IPS-NIHi11 (cell line): ENCODE measurements at places on chromosomes 1 and 21.
A peak's percentile ranks its signal among the peaks of the same experiment; 100 is the strongest.

GRCh38 chr1:34781844-34782391 is 904 bp downstream of the GJB3 start:
- DNase-seq: peak; percentile 59

DNA sequence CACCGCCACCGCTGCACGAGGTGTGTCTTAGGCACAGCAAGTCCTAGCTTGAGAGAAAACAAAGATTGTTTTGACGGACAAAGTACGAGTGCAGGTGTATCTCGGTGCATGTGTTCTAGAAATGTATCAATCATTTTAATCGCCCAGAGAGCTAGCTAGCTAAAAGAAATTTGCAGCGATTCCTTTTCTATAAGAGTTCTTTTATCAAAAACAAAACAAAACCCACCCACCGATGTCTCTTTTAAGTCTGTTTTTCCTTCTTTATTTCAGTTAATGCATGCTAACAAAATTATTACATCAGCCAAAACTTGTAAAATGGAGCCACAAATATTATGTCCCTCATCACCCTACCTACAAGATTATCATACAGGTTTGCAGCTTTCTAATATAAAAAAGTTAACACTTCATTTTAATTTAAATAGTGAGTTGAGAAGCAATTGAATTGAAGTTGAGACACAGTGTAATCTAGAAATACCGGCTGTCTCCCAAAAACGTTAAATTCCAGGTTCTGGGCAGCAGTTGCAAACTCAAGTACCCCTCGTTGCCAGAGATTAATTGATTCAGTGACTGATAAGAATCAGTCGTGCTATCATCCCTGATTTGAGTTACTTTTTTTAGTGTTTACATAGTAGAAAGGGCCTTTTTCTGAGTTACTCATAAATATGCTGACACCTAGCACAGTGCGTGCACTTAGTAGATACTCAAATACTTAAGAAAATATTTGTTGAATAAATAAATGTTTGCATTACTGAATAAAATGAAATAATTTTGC is 1.5 kb upstream of the SYDE2 start:
- no peak for DNase-seq

DNA sequence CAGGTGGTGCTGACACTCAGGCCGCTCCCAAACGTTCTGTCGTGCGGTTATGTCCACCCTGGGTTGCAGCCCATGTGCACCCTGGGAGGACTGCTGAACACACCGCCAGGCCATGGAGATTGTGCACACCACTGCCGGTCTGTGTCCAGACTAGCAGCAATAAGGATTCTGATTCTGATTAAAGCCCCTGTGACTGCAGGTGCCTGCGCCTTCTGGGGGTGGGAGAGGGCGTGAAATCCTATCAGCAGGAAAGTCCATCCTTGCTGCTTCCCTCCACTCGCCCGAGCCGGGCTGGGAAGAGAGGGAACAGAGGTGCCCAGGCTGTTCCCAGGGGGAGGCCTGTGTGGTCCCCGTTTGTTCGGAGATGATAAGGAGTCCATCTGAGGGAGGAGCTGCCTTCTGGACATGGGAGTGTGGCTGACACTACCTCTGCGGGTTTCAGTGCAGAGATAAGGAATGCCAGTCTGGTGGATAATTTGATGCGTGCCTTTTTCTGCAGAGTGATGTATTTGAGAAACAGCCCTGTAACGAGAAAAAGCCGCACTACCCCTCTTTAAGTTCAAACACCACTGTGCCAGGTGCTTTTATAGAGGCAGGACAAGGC is 41.2 kb downstream of the BACE2 start:
- DNase-seq: no peak

- no peak for DNase-seq
Observed at GRCh38 chr1:246095443-246095842, 411.6 kb downstream of the SMYD3 start.

GRCh38 chr1:46180082-46180616 is 3.9 kb upstream of the P3R3URF start:
- peak; percentile 66 for DNase-seq

DNA sequence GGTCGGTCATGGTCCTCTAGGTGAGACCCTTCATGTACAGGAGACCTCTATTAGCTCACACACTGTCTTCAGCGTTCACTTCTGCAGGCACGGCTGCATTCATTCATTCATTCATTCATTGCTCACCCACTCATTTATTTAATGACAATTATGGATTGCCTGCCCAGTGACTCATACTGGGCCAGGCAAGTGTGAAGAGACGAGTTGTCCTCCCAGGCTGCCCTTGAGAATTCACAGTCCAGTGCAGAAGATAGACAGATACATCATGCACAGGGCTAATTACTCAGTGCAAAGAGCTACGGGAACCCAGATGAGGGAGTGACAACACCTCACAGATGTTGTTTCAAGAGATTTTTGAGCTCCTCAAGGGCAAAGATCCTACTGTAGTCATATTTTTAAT is 248.4 kb downstream of the TNR start:
- no peak for DNase-seq

DNA sequence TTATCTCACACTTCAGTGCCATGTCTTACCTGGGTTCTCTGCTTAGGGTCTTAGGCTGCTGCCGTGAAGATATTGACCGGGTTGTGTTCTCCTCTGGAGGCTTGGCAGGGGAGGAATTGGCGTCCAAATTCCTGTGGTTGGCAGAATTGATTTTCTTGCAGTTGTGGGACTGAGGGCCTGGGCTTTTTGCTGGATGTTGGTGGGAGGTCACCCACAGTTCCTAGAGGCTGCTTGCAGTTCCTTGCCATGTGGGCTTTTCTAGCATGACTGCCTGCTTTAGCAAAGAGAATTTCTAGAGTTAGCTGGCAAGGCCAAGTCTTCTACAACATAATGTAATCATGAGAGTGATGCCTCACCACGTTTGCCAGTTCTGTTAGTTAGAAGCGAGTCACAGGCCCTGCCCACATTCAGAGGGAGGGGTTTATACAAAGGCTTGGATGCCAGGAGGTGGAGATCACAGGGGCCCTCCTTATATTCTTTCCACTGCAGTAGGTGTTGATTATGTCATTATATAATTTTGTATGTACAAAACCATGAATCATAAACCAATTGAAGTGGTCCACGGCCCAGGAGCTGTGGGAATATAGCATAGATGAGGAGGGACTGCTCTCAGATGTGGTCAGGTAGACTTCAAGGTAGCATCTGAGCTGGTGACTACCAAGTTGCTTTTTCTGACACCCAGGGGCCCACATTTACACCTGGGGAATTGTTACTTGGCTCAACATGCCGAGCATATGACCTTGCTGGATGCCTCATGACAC is 6.6 kb downstream of the UBL4B start:
- no peak for DNase-seq

DNA sequence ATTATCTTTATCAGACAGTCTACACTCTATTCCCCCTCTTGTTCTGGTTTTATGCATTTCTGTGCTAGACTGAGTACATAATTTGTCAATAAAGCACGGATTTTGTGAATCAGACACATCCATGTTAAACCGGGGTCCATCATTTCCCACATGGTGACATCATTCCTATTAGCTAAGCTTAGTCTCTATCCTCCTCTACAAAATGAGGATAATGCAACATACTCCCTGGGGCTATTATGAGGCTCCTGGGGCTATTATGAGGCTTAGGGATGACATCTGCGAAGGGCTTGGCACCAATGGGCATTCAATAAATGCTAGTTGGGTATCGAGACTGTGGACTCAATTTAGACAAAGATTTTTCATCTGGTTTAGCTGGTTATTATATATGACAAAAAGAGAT is 25.1 kb upstream of the APP start:
- DNase-seq: no peak

DNA sequence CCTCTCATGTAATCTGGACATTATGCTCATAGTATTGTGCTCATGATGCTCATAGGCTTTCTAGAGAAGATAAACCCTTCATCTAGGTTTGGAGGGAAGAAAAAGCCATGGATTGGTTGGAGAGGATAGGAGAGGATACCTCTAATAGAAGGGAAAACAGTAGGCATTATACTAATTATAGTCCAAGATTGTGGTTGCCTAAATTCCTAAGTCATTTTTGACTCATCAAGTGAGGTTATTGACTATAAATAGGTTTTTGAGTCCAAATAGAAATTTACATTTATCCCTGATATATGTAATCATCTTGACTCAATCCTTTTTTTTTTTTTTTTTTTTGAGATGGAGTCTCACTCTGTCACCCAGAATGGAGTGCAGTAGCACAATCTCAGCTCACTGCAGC is 5.0 kb downstream of the SYT11 start:
- DNase-seq: no peak

DNA sequence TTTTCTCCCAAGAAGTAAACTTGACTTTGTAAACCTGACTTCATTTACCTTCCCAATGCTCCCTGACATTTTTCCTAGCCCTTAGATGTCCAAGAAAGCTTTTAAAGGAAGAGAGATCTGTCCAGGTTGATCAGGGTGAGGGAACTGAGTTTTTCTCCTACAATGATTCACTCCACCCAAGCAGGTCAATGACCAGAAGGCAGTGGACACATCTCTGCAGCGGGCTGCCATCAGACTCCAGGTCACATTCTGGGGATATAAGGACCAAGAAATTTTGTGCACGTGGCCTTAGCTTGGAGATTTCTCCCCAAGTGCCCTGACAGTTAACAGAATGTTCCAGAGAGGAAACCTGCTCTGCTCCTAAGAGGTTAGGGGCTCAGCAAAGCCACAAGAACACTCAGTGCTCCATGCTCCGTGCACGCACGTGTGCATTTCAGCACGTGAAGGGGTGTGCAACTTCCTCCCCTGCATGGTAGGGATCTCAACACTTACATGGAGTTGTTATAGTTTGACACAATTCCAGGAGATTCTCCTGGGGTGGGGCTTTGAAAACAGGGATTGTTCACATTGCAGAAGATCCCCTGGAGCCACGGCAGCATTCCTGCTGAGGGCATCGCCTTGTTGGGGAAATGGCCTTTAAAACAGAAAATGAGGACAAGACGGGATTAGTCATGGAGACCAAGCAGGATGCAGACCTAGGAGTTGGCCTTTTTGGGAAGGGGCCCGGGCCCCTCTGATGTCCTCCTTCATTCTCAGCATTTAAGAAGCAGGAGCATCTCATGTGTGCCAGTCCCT is 9.8 kb downstream of the ABCA4 start:
- no peak for DNase-seq

DNA sequence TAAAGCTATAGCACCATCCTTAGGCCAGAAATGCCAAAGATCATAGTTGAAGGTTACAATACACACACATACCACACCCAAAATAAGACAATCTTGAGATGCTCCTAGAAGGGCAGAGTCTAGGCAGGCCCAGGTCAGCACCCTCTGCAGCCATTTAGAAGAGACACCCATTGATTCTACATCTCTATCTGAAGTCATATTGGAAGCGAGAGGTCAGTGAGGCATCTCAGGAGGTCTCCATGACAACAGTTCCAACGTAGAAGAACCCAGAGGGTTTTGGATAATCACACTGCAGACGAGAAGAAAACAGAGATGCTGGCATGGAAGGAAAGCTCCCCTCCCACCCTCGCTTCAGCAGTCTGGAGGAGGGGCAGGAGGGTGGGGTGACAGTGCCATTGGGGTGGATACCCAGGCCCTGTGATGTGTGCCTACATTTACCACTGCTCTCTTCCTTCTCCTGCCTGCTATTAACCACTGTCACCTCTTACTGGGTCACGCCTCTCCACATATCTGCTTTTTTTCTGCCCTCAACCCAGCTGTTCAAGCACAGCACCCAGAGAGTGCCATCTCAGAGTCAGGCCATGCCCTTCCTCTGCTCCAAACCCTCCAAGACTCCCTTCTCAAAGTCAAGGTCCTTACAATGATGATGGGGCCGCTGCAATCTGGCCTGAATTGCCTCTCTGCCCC is 6.2 kb downstream of the TMCO4 start:
- no peak for DNase-seq

DNA sequence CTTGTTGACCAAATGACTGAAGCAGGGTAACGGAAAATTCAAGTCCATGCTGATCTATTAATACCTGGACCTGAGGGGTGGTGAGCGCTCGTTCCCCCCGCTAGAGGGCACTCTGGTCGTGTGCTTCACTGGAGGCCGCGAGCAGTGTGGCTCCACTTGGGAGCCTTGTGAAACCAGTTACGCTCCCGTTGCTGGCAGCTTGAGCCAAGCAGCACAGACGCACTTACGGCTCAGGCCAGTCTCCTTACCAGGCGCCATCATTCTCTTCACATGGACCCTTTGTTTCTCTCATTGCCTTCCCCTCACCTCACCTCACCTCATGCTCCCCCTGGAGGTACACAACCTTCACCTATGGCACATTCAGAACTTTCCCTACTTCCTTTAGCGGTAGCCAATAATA is 49.7 kb upstream of the TSPAN2 start:
- peak; percentile 87 for DNase-seq

DNA sequence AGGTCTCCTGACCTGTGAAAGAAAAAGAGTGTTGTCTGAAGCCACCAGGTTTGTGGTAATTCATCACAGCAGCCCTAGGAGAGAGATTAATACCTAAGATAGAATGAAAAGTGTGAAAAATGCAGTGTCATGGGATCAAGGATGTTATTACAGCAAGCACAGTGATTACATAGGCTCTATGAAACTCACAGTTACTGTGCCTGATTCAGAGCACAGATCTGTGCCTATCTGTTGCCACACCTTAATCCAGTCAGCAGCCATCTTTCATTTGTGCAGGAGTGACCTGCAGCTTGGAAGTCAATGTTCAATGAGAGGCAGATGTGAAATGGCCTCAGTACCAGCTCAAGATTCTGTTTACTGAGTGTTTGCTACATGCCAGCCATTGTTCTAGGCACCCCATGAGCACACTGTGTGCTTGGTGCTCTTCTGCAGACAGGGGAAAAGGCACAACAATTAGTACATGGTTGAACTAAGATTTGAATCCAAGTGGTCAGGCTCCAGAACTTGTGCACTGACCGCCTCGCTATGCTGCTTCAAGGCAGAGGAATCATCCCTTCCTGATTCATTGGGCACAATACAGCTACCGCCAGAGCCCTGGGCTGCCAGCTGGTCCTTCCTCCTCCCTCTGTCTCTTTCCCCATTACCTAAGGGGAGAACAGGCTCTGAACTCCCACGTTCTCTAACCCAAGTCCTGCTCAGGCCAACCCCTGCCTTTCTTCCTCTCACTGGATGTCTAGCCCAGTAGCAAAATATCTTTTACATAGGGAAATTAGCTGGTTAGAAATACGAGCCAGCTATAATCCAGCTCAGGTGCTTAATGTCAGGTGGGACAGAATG is 56.3 kb upstream of the NEK2 start:
- DNase-seq: no peak

DNA sequence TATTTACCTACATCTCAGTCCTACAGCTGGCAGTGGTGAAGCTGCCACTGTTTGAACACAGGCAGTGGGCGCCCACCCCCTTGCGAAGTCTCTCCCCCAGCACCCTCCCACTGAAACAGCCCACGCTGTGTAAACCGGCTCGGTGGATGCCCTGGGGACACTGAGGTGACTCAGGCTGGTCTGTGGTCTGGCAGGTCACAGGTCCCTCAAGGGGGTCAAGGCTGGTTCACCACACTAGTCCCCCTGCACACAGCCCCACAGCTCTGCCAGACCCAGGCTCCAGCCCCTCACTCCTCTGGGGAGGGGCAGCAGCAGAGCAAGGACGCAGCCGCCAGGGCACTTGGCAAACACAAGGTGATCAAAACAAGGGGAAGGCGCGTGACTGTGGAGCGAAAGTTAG is 7.6 kb downstream of the CHD5 start:
- no peak for DNase-seq

- DNase-seq: no peak
Observed at GRCh38 chr1:240404286-240404685, 207.7 kb downstream of the GREM2 start.
